Progenitor cell of endocrine pancreas (in vitro differentiated cells): ENCODE measurements at places on chromosomes 3 and 15.

DNA sequence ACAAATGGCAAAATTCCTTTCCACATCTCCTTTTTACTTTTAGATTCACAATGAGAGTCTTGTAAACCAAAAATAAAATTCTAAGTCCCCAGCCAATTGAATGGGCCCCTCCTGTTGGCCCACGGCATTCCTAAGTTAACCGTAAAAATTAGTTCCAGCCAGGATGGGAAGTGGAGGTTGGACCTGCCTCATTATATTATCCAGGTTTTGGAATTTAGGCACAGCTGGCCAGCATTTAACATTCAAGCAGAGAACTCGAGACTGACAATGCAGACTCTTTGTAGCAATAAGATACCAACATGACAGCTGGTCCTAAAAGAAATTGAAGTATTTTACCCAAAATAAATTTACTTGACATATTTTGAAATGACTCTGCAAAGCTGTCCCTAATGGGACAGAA, 321.0 kb upstream of the NAALADL2 start:
- no peak for DNase-seq

DNA sequence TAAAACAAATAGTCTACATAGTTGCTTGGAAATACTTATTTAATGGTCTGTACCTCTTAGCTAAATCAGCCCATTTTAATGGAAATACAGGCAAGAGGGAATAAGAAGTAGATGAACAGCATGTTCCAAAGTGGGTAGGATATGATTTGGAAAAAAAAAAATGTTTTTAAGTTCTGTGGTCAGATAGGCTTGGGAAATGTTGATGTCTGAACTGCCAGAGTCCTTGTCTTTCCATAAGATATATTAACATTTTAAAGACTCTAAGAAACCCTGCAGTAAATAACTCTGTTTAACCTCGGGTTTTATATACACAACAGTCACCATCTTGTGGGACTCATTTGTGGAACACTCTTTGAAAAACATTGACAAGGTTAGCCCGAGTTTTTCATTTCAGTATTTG, 40.0 kb upstream of the PTPN23 start:
- DNase-seq = no peak

DNA sequence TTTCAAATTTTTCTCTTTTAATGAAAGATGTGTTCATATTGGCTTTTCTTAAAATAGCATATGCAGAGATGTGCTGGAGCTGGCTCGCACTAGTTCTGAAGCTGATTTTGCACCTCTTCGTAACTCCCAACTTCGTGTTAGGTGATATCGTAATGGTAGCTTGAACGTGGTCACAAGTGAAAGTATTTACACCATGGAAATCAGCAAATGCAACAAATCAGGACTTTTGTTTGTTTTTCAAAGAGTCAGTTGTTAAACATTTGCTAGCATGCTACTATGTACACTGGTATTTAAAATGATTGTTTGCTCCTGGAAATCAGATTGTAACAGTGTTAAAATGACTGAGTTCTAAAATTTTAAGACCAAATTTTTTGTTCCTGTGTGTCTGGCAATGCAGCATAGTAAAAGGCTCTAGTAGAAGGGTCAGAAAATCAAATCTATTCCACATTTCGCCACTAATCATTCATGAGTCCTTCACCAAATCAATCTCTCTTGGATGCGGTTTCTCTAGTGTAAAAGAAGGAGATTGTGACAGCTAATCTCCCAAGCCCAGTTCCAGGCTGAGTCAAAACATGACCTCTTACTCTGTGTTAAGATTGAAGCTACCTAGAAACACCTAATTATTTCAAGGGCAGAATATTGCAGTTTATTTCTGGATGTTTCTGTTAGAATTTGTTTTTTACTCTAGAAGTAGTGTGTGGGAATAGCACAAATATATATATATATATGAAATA, 34.3 kb upstream of the CMC1 start:
- DNase-seq = no peak

GRCh38 chr3:183114384-183115178, 15.3 kb upstream of the MCCC1 start:
- DNase-seq = no peak

GRCh38 chr3:128036119-128036518, 16.1 kb upstream of the SEC61A1 start:
- no peak for DNase-seq

DNA sequence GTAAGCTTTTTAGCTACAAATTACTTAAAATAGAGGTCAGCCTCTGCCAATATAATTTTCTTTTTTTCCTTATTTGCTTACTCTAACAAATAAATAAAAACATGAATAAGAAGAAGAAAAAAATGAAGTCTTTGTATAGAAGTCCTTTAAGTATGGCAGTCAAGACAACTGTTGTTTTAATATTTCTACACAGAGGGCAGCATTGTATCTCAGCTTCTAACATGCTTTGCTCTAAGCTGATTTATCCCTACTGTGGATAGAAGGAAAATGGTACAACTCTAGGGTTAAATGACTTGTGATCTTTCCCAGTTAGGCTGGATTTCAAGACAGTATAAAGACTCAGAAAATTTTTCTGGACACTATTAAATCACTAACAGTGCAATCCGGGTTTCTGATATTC, 104.3 kb upstream of the MEIS2 start:
- no peak for DNase-seq
